Neural progenitor cell (in vitro differentiated cells): ENCODE measurements at places on chromosomes 2 and 18.

GRCh38 chr2:173370198-173370597, 15.5 kb downstream of the CDCA7 start:
- H3K27ac ChIP-seq = no peak overlapping the region
- H3K4me3 ChIP-seq = no peak overlapping the region
- H3K4me1 ChIP-seq = no peaks in the 10 kb centered on the region
- no peak for DNase-seq
- H3K36me3 ChIP-seq = no peaks in the 10 kb centered on the region
- H3K27me3 ChIP-seq = no peaks in the 10 kb centered on the region

DNA sequence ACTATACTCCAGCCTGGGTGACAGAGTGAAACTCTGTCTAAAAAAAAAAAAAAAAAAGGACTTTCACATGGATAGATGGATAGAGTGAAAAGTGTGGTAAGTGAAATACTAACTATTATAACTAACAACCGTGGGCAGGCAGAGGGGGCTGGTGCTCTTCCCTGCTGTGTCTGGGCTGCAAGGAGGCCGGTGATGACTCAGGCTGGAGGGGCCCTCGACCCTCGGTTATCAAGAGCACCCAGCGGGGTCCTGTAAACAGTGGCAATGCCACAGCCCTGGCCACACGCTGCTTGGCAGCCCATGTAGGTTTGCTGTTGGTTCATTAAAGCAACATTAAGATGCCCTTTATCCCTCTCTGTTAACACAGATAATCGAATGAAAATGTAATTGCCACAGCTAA, 184.8 kb upstream of the RAB12 start:
- H3K27ac ChIP-seq = no peak overlapping the region
- no peaks in the 10 kb centered on the region for H3K27me3 ChIP-seq
- H3K36me3 ChIP-seq = no peaks in the 10 kb centered on the region
- H3K4me3 ChIP-seq = no peak overlapping the region
- DNase-seq = no peak
- H3K4me1 ChIP-seq = no peaks in the 10 kb centered on the region

DNA sequence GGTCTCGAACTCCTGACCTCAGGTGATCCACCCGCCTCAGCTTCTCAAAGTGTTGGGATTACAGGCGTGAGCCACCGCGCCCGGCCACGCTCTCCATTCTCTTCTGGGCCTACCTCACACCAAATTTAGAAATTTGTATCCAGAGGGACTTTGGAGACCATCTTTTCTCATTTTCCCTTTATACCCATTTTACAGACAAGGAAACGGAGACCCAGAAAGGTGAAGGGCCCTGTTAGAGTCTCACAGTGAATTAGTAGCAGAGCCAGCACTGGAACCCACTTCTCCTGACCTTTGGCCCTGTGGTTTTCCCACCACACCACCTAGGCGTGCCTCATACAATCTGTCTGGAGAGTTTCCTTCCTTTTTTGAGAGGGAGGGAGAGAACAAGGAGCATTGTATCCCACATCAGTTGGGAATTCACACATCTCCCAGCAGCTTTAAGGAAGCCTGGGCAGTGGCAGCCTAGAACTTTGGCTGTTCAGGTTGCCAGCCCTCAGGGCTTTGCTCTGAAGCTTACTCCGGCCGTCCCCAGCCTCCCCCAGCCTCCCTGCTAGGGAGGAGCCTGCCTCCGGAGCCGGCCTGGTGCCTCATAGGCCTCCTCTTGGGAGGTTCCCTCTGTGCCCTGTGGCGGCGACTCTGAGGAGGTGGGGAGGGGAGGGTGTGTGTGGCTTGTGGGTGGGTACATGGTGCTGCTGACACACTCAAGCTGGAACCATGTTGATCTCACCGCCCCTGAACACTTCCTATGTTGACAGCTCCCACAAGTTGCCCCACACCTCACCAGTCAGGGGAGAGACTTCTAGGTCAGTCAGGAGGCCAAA, 13.8 kb downstream of the FOSL2 start:
- no peaks in the 10 kb centered on the region for H3K27me3 ChIP-seq
- no peak overlapping the region for H3K4me3 ChIP-seq
- H3K27ac ChIP-seq = no peak overlapping the region
- DNase-seq = no peak
- H3K36me3 ChIP-seq = no peaks in the 10 kb centered on the region
- no peaks in the 10 kb centered on the region for H3K4me1 ChIP-seq

GRCh38 chr2:205759257-205759656, 77.0 kb downstream of the NRP2 start:
- no peak overlapping the region for H3K27ac ChIP-seq
- H3K4me1 ChIP-seq = peaks cover 18% of the 10 kb centered on the region
- no peaks in the 10 kb centered on the region for H3K36me3 ChIP-seq
- H3K4me3 ChIP-seq = no peak overlapping the region

GRCh38 chr2:26605195-26605998, 35.8 kb downstream of the CIB4 start:
- no peak overlapping the region for H3K4me3 ChIP-seq
- no peaks in the 10 kb centered on the region for H3K36me3 ChIP-seq
- H3K27me3 ChIP-seq = peaks cover 14% of the 10 kb centered on the region
- DNase-seq = peak; percentile 82
- H3K4me1 ChIP-seq = peaks cover 14% of the 10 kb centered on the region

- no peak overlapping the region for H3K4me3 ChIP-seq
- H3K27ac ChIP-seq = no peak overlapping the region
- DNase-seq = no peak
- H3K27me3 ChIP-seq = no peaks in the 10 kb centered on the region
- no peaks in the 10 kb centered on the region for H3K4me1 ChIP-seq
Observed at GRCh38 chr2:130289780-130290179, 52.9 kb upstream of the IMP4 start.

DNA sequence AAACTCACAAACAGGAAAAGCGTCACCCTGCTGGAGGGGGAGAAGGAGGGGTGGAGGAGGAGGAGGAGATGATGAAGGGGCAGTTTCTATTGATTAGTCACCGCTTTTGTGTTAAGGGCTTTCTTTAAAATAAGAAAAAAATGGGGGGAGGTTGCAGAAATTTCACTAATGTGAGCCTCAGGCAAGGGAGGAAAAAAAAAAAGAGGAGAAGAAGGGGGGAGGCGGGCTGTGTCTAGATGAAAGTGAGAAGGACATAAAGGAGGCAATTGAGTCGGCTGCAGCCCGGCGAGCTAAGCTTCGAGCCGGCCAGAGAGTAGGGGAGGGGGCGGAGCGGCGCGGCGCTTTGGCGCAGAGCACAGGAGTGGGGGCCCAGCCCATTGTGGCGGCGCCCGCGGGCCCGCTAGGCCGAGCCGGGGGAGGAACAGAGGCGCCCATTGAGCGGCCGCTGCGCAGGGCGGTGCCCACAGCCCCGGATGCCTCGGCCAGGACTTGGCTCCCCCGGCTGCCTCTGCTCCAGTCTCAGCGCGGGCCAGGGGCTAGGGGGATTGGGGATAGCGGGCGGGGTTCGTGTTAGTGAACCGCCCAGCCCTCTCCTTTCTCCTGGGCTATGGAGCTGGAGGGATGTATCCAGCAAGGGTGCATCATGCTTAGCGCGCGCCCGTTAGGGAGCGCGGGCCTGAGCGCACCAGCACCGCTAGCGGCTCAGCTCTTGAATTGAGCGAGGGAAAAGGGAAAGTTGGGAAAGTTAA, 7.9 kb downstream of the PAX3 start:
- H3K36me3 ChIP-seq = no peaks in the 10 kb centered on the region
- peaks cover 53% of the 10 kb centered on the region for H3K4me1 ChIP-seq
- H3K27ac ChIP-seq = no peak overlapping the region
- peaks cover 99% of the 10 kb centered on the region for H3K27me3 ChIP-seq

DNA sequence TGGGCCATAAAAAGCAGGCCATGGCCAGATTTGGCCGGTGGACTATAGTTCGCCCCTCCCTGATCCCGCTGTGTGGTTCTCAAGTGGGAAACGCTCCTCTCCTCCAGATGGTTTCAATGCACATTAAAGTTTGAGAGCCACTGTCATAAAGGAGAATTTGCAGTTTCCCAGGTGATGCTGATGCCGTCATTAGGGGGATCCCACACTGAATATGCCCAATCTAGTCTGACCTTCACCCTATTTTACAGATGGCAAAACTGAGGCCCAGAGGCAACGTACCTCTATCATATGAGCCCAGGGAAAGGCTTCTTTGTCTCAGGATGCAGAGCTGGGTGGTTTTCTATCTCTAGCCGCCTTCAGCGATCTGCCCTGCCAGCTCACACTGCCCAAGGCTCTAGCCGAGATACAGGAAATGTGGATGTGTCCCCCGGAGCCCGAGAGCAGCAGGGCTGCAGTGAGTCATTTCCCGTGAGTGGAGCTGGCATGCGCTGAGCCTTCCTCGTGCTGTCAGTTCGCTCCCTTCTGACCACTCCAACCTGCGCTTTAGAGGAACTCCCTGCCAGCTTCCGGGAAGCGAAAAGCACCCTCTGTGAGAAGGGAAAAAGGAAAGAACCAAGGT, 116.2 kb downstream of the SMAD7 start:
- no peak overlapping the region for H3K4me3 ChIP-seq
- DNase-seq = no peak
- H3K27me3 ChIP-seq = no peaks in the 10 kb centered on the region
- H3K27ac ChIP-seq = no peak overlapping the region
- H3K36me3 ChIP-seq = no peaks in the 10 kb centered on the region
- H3K4me1 ChIP-seq = peaks cover 25% of the 10 kb centered on the region

DNA sequence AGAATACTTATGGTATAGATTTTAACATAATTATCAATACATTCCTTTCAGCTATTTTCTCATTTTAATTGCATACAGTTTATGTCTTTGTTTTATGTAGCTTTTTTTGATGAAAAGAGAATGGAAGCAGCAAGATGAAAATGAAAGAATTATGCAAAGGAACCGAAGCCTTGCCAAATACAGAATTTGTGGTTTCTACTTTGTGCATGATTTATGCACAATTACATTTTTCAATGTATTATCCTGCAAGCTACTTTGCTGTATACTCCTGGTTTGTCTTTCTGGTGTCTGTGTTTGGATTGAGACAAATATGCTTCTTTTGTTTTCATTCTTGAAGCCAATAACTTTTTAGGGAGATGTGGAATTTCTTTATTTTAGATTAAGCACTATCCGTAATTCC, 1642.6 kb upstream of the CELF4 start:
- no peaks in the 10 kb centered on the region for H3K27me3 ChIP-seq
- H3K4me1 ChIP-seq = no peaks in the 10 kb centered on the region
- H3K27ac ChIP-seq = no peak overlapping the region
- H3K36me3 ChIP-seq = no peaks in the 10 kb centered on the region
- DNase-seq = no peak

DNA sequence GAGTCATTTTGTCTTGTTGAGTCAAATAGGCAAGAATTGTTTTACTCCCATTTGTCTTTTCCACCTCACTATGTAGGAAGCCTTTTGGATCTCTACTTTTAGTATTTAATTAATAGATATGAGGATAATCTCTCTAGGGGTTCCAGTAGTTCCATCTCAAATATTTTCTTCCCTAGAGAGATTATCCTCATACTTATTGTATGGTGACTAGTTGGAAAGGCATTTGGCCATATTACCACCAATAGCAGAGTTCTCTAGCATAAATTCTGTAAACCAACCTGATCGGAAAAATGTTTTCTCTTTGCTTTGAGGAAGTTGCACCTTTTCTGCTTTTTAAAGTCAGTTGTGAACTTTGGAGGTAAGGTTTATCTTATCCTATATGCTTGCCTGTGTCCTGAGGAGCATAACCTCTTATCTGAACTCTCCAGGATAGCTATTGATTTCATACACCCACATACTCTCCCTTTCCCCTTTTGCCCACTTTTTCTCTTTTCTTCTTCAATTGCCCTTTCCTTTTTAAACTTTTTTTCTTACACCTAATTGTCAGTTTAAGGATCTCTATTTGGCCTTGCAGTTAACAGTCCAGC, 100.8 kb downstream of the GALNT1 start:
- DNase-seq = no peak
- H3K27me3 ChIP-seq = no peaks in the 10 kb centered on the region
- H3K4me1 ChIP-seq = peaks cover 29% of the 10 kb centered on the region
- peak overlapping the region; percentile 73 for H3K27ac ChIP-seq

GRCh38 chr2:3254442-3254941, 123.1 kb downstream of the EIPR1 start:
- H3K27ac ChIP-seq = no peak overlapping the region
- no peak for DNase-seq
- H3K27me3 ChIP-seq = peaks cover 15% of the 10 kb centered on the region
- H3K4me1 ChIP-seq = no peaks in the 10 kb centered on the region
- no peaks in the 10 kb centered on the region for H3K36me3 ChIP-seq

DNA sequence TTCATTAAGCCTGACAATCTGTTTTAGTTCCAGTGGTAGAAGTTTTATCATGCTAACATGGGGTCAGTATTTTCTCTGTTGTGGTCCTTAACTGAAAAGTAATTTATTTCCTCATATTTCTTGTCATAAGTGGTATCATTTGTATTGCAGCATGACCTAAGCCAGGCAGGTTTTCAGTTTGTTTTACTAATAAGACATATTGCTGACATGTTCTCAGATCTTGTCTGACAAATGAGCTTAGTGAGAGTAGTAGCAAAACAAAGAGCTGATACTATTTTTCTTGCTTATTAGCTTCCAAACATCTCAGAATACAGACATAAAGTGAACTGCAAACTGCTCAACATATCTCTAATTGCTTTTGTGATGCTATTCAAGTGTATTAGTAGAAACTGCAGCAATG, 293.6 kb downstream of the DSEL start:
- DNase-seq = no peak
- no peak overlapping the region for H3K4me3 ChIP-seq
- no peaks in the 10 kb centered on the region for H3K36me3 ChIP-seq
- no peaks in the 10 kb centered on the region for H3K27me3 ChIP-seq

- peak overlapping the region; percentile 86 for H3K4me3 ChIP-seq
- DNase-seq = no peak
- H3K27me3 ChIP-seq = peaks cover 11% of the 10 kb centered on the region
- peaks cover 4% of the 10 kb centered on the region for H3K4me1 ChIP-seq
- no peaks in the 10 kb centered on the region for H3K36me3 ChIP-seq
Observed at GRCh38 chr18:11906926-11907874, 917 bp downstream of the MPPE1 start.

- H3K27me3 ChIP-seq = no peaks in the 10 kb centered on the region
- no peak overlapping the region for H3K4me3 ChIP-seq
- no peaks in the 10 kb centered on the region for H3K36me3 ChIP-seq
- H3K4me1 ChIP-seq = peaks cover 6% of the 10 kb centered on the region
- H3K27ac ChIP-seq = no peak overlapping the region
- DNase-seq = no peak
Observed at GRCh38 chr18:26535630-26536029, 12.7 kb downstream of the KCTD1 start.

DNA sequence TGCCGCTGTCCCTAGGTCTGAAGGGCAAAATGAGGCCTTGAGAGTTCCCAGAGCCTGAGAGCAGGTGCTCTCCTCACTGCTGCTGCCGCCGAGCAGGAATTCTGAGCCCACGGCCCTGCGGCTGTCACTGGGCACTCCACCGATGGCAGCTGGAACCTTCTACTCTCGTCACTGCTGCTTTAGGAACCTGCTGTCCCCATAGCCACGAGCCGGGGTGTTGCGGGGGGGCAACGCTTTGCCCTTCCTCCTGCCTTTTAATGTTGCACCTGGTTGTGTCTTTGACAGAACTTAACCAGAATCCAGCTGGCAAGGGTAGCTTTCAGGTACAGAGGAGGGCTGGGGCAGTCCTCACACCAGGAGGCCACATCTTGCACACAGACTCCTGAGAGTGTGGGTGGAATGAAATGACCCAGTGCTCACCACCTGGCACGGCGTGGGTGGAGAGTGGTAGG, 32.3 kb downstream of the NCK2 start:
- no peak overlapping the region for H3K27ac ChIP-seq
- no peak for DNase-seq
- H3K4me1 ChIP-seq = peaks cover 15% of the 10 kb centered on the region
- no peaks in the 10 kb centered on the region for H3K36me3 ChIP-seq
- no peaks in the 10 kb centered on the region for H3K27me3 ChIP-seq
- H3K4me3 ChIP-seq = no peak overlapping the region
